Midbrain (tissue), 1 donor: ENCODE measurements at places on chromosomes 2 and 18.

DNA sequence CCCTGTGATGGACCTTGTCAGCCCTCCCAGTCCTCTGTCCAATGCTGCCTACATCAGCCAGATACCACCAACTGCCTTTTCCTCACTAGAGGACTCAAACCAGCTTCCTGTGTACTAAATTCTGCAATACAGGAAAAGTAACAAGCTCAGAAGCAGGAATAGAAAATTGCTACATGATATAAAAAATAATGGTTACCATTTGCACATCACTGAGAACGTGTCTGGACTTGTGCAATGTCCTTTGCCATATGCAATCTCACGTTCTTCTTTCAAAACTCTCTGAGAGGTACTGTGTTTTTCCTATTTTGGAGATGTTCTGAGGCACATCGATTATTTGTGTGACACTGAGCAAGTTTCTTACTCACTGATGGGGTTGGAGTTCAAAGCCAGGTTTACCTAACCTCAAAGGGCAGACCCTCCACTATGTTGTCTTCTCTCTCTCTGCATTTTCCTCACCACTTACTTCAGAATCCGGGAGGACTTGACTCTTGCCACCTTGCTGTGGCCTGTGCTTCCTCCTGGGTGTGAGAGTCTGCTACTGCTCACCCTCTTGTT, 12.1 kb downstream of the UPP2 start:
- no peak for DNase-seq

DNA sequence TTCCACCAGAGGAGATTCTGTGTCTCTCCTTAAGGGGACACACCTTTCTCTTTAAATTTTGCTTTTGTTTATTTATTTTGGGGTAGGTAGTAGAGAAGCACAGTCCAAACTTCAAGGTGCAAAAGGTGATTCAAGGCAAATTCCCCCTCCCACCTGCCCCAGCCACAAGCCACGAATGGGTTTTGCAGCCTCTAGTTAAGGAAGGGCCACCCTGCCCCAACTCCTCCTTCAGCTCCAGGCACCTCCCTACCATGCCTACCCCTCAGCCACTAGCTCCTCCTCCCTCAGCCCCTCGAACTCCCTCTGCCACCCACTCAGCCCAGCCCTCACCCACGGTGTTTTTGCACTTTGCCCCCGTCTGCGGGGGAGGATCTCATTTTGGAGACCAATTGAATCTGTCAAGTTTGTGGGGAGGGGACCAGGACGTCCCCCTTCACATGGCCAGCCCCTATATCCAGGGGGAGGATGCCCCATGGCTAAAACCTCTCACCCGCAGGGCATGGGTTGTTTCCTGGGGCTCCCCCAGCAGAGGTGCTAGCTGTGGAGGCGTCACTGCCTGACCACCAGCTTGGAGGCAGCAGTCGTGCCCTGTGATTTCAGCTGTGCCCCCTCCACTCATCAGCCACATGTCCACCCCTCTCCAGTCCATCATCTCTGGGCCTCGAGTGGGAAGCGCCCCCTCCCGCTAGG, 4.5 kb downstream of the HAAO start:
- DNase-seq = no peak

GRCh38 chr2:143519521-143519920, 390.3 kb downstream of the ARHGAP15 start:
- DNase-seq = no peak

- DNase-seq = no peak
These were observed 159.1 kb downstream of the SMAD7 start for GRCh38 chr18:48791636-48792105.

GRCh38 chr18:35139517-35139916, 98.3 kb downstream of the MAPRE2 start:
- no peak for DNase-seq

GRCh38 chr2:51387235-51387634, 355.3 kb upstream of the NRXN1 start:
- DNase-seq = no peak

GRCh38 chr2:46893269-46893939, 22.2 kb downstream of the MCFD2 start:
- no peak for DNase-seq

DNA sequence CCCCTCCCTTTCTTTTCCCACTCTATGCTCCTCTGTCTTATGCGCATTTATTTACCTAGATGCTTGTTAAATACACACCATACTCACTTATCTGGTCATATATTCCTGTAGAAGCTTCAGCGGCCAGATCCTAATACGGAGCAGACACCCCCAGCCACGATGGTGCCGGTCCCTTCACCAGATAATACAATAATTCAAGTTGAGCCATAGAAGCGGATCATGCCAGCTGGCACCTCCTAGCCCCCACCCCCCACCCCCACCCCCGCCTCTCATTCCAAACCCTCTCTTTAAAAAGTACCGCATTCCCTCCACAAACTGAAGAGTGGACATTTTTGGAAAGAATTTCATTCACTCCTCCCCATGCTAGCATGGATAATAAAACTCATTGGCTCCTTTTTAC, 95.2 kb downstream of the BIN1 start:
- DNase-seq = no peak

GRCh38 chr18:75895135-75895534, 467.6 kb upstream of the SMIM21 start:
- no peak for DNase-seq

GRCh38 chr2:122543815-122544214, 788.4 kb downstream of the TSN start:
- no peak for DNase-seq

DNA sequence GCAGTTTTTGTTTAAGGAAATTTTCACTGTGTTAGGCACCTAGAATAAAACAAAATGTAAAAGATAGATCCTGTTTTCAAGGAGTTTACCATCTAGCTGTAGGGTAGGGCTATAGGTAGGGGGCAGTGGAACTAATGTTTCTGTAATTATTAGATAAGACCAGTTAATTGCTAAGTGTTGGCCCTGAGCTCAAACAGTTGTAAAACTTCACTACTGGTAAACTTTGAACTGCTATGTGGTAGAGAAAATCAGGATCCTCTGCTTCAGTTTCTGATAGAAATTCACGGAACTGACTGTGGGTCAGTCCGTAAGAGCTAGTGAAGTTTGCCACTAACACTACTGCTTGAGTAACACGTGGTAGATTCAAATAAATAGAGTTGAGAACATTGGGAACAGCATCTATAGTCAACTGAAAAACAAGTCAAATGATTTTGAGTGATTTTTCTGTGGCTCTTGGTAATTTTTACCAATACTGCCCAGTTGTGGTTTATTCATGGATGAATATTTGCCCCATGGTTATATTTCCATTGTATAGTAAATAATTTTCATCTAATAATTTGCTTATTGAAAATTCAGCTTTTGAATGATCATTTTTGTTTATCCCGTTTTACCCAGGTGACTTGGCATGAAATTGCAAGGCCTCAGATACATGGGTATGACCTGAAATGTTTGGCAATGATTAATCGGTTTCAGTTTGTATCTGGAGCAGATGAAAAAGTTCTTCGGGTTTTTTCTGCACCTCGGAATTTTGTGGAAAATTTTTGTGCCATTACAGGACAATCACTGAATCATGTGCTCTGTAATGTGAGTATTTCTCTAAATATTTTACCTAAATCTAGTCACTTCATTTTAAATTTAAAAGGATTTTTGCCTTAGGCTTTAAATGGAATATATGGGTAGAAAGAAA, 26.4 kb downstream of the ELP2 start:
- no peak for DNase-seq

DNA sequence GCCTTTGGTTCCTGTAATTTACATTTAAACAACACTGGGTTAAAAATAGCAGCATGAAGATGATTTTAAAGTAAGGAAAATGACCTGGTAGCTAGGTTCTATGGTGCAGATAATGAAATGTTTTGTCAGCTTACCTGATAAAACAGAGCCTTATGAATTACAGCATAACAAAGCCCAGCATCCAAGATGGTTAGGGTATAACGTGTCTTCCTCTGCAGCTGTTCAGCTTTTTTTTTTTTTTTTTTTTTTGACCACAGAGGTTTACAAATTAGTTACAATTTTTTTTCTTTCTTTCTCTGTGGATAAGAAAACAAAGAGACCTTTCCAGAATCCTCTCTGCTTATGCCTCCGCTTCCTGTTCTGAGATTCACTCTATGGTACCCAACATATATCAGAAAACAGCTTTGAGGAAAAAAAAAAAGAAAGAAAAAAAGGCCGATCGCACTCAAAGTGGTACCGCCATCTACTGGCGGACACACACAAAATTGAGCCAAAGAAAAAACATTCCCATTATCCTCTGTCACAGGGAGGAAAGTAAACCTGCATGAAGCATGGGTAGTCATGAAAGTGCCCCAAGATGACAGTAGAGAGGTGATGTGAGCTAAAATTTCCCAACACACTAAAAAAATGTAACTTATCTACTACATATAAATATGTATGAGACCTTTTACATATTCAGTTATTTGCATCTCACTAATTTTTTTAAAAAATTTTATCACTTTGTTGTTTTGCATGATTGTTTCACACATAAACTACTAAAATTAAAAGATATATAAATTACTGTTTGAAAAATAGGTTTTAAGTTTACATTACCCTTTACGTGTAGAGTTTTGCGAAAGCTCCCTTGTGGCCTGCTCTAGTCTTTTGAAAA, at the start of gene SCN3A:
TSS of gene SCN3A (minus strand) at position 362 of the 871 bp plus-strand sequence. CDS start 27,656 bp downstream, outside the sequence.
- DNase-seq = peak; percentile 41

GRCh38 chr2:169512525-169512924, 3.0 kb downstream of the KLHL41 start:
- DNase-seq = no peak

DNA sequence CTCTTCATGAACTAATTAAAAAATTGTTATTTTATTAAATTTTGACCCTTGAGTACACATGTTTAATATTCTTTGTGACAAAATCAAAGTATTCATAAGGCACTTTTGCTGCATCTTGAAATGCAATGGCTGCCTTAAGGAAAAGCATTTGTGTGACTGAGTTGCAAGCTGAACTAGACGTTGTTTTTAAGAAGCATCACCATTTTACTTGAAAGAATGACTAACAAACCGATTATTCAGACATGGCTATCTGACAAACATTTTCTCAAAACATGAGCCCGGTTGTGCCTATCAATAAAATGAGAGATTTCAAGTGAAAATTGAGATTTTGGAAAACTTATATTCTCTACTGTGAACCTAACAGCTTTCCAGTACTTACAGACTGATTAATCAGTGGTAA, 2.8 kb downstream of the GCFC2 start:
- no peak for DNase-seq

DNA sequence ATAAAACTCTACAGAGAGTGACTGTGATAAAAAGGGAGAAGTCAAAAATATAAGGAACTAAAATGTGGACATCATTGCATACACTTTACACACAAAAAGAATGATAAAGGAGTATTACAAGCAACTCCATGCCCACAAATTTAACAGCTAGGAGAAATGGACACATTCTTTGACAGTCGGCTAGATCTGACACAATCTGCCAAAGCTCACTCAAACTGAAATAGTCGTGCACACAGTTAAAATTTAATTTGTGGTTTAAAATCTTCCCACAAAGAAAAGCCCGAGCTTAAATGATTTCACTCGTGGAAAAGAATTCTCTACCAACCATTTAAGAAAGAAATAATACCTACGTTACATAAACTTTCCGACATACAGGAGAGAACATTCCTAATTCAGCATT, 132.4 kb downstream of the ZAP70 start:
- no peak for DNase-seq

DNA sequence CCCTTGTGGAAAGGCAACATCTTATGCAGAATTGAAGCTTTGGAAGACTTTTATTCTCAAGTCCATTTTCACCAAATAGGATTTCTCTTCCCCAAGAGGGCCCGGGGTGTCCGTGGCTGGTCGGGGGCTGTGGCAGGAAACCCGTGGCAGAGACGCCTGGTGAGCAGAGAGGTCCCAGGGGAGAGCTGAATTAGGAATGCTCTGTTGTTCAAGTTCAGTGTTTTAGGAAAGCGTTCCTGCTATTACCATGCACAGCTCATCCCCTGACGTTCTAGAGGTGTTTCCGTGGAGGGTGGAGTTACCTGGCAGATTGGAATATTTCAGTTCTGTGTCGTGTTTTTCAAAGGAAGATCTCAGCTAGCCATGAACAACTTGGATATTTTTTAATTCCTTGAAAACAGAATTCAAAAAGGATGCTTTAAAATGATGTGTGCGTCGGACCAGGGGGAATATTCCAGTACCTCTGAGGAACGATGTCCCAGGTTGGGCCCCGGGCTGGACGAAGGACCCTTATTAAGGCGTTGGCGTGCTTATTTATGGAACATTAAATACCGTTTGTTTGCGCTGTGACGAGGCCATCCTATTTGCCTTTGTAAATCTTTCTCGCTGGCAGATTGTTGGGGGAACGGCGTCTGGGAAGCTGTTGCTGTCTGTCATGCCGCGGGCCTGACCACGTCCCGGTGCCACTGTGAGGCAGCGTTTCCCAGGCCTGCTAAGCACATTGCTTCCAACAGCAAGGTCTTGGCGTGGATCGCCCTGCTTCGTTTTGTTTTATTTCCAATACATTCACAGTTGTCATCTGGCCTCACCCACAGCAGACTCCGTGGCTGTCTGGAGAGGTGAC, 8.2 kb downstream of the NFATC1 start:
- DNase-seq = no peak

DNA sequence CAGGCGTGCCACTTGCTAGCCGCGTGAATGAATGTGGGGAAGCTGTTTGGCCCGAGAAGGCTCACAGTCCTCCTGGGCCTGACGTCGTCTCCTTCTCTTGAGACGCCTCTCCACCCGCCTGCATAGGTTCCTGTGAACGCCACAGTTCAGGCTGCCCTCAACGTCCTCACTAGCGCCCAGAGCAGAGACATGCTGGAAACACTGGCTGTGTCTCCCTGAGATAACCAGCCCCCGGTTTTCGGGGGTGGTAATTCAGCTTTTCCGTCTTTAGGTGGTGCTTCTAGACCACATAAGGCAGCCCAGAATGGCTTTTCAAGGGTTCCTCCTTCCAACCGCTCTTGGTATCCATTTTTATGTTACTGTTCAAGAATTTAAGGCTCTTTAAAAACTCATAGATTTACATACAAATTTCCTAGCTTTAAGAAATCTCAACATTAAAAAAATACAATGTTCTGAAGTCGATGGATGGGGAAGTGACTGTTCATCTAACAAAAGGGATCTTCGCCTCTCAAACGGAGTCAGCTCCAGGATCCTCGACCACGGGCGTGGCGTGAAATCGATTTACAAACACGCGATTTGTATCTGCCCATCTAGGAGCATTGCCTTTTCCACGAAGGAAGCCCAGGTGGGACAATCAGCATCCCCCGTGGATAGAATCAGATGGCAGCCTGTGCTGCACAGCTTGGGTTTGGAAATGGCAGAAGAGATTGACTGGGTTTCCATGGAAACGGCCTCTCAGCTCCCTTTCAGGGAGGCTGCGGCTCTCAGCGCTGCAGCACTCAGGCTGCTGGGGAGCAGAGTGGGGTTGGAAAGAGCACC, 110.6 kb upstream of the PXDN start:
- peak; percentile 86 for DNase-seq

DNA sequence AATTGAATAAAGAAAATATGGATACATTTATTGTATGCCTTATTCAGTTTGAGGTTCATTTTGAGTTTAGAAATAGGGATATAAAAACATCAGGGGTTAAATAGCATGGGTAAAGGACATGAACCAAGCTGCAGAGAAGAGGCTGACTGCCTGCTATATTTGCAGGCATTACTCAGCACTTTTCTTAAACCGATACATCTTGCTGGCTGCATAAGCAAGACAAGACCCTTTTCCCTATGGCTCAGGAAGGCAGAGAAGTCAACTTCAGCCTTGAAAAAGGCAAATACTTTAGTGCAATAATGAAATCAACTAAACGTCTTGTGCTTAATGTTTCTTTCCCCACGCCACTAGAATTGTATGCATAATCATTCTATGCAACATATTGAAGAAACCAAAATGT, 36.4 kb downstream of the SCN1A start:
- DNase-seq = no peak

- DNase-seq = no peak
These were observed 137.4 kb downstream of the SMAD7 start for GRCh38 chr18:48813321-48813720.

- DNase-seq = peak; percentile 54
These were observed 38.6 kb upstream of the POLE4 start for GRCh38 chr2:74919827-74920226.
